ENCODE measurements at places on chromosomes 1 and 21.

DNA sequence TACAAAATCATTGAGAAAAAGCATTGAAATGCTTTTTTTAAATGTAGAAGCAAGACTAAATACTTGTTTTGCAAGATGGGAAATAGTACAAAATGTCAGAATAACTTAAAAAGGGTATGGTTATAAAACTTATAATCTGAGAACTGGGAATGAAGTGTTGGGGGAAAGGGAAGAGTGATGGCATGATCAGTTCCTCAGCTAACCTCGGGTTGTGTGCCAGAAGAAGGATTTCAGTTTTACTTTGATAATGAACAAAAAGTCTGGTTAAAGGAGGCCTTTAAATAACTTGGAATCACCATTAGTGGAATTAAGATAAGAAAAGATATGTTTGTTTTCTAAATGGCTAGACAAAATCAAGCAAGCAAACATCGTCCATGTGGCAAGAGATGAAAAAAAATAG lies 20.7 kb downstream of the NEK7 start:
- DNase-seq: no peak

DNA sequence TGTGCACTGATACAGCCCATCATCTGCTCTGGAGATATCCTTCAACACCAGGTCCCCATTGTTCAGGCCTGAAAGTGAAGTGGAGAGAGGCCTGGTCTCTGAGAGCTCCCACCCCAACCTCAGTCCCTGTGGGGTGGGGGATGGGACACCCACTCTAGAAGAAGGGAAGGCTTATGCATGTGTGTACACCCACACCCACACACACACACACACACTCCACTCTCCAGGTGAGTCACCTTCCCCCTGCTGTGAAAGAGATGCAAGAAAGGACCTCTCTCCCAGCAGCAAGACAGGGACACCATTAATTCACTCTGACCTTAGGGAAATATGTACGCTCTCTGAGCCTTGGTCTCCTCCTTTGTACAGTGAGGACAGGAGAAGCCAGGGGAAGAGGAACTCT lies 5.9 kb downstream of the VSIG8 start:
- DNase-seq: no peak

DNA sequence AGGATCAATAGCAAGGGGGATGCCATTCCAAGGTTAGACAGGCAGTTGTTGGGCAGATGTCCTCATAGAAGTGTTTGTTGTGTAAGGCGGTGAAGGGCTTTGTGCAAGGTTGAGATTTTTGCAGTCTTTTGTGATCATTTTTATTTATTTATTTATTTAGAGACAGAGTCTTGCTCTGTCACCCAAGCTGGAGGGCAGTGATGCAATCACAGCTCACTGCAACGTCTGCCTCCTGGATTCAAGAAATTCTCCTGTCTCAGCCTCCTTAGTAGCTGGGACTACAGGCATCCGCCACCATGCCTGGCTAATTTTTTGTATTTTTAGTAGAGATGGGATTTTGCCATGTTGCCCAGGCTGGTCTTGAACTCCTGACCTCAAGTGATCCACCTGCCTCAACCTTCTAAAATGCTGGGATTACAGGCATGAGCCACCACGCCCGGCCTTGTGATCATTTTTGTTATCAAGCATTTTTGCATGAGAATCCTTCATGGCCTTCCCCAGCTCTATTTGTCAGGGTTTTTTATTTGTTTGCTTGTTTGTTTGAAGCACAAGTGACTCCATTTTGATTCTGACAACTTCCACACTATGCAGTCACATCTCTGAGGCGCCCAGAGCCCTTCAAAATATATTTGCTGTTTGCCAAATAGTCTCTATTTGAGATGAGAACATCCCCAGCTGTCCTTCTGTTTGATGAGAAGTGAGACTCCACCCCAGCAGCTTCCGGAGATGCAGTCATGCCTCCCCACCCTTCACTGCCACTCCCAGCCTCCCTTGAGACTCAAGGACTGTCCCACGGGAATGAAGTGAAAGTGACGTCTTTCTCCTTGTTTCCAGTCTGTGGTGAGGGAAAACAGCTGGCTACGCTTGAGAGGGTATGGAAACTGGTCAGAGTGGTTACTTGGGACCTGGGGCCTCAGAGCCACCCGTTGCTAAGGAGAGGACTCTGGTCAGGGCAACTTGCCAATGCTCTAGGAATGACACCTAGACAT lies 38.0 kb downstream of the TMEM50B start:
- no peak for DNase-seq

DNA sequence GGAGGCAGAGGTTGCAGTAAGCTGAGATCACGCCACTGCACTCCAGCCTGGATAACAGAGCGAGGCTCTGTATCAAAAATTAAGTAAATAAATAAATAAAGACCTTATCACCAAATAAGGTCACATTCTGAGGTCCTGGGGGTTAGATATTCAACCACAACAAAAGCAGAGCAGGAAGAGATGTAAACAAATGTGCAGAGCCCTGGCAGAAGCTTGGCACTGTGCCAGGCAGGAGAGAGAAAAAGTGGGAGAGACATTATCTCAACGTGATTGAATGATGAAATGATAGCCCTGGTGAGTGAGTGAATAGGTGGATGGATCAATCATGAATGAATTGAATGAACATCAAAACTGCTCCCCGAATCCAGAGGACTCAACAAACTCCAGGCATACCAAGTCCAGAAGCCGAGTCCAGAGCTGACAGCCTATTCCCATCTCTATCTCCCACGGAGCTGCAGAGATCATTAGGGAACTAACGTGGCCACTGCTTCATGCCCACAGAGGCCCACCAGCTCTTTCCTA lies 150.7 kb downstream of the TOMM20 start:
- no peak for DNase-seq

DNA sequence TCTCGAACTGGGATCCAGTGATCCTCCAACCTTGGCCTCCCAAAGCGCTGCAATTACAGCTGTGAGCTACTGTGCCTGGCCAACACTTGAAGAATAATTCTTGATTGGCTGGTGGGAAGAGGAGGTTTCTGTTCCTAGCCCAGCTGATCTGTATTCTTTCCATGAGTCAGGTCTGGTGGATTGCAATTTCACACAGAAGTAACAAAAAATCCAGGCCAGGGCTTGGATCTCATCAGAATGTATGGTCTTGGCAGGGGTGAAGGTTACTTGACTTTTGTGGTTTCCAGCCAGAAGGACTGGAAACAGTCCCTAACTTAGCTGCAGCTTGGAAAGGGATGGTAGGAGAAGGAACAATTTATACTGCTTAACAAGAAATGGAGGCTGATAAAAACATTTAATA lies 5.1 kb upstream of the HP1BP3 start:
- no peak for DNase-seq

Measured in hematopoietic multipotent progenitor cell treated with erythropoietin and hydrocortisone succinate and interleukin-3 and kit ligand, for 8 days (in vitro differentiated cells).